ENCODE measurements at places on chromosomes 11 and 22.

DNA sequence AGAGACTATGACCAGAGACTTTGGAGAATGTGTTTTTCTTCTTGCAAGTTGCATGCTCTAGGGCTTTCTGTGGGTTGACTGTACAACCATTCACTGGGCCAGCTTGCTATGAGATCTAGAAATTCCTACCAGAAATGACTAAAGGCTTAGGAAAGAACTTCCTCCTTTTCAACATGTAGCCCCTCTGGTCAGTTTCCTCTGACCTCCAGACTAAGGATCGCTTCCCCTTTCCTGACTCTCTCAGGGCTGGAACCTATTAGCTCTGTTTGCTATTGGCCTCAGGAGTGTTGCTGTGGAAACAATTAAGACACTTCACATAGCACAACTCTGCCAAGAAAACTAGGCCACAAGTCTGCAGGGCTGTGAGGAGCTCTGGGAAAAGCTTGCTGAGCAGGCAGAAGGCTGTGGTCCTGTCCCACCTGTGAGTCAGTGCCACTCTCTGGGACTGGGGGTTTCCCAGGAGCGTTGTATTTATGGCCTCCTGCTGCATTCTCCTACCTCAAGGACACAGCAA is 10.7 kb downstream of the CRY2 start:
- DNase-seq, result no peak

- DNase-seq, result no peak
These were observed 60.5 kb downstream of the ENTHD1 start for GRCh38 chr22:39833093-39833492.

GRCh38 chr11:75560644-75561043 is 1.4 kb upstream of the SERPINH1 start:
- DNase-seq, result no peak

- no peak for DNase-seq
These were observed 1.1 kb upstream of the LRRC75B start for GRCh38 chr22:24593836-24594568.

DNA sequence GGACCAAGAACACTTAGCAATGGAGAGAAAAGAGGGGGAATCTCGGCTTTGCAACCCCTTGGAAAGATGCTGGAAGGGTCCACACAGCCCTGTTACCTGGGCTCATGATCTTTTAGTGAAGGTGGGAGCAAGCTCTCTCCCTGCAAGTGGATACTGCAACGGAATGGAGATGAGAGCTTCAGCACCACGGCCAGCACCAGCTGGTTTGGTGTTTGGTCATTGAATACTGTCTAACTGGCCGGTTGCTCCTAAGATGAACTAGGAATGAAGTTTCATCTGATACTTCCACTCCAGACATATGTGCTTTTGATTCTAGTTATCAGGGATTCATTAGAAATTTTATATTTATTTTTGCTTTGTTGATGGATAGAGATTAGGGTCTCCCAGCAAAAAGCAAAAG is 16.3 kb downstream of the HTR3A start:
- no peak for DNase-seq

- no peak for DNase-seq
These were observed 23.3 kb upstream of the CCDC34 start for GRCh38 chr11:27386181-27386845.

DNA sequence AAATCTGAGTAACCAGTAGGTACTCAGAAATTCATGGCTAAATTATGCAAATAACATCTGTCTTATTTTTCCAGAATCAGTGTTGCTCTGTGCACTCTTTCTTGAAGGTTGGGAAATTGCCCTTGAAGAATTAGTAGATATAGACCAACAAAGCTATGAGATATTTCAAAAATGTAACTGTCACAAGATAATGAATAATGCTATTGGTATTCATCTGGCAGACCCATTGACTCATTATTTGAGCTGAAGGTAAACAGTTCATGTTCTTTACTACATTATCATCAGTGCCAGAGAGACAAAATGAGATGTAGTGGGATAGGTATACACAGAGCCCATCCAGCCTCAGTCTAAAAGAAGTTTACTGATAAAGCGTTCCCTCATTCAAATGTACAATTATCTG is 274.7 kb downstream of the CASP12 start:
- no peak for DNase-seq

DNA sequence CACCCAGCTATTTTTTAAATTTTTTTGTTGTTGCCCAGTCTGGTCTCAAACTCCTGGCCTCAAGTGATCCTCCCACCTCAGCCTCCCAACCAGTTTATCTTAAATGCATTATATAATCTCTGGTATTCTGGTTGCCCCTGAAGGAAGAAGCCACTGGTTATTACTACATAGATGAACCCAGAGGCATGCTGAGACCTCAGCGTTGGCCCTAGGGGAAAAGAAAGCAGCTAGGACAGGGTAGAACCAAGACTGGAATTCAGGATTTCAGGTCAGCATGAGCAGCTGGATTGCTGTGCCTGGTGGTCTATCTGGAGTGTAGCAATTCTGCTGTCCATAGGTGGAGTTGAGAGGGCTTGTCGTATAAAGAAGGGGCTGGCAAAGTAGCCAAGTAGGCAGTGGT is 67.2 kb downstream of the PARVA start:
- DNase-seq, result no peak

DNA sequence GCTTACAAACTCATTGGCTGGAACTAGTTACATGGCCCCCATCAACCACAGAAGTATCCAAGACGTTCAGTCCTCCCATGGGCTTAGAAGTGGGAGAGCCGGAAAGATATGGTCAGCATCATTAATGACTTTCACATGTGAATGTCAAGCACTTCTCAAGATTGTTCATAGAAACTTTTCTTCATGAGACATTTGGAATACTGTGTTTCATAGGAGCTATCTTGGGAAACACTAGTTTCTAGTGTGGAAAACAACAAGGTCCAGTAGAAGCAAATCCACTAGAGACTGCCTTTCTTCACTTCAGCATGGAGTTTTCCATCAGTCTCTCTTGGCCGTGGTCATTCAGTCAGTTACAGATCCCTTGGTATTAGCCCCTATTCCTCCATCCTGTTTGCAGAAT is 160.9 kb downstream of the C11orf91 start:
- no peak for DNase-seq

GRCh38 chr22:28989035-28989464 is 72.6 kb downstream of the C22orf31 start:
- DNase-seq, result no peak

DNA sequence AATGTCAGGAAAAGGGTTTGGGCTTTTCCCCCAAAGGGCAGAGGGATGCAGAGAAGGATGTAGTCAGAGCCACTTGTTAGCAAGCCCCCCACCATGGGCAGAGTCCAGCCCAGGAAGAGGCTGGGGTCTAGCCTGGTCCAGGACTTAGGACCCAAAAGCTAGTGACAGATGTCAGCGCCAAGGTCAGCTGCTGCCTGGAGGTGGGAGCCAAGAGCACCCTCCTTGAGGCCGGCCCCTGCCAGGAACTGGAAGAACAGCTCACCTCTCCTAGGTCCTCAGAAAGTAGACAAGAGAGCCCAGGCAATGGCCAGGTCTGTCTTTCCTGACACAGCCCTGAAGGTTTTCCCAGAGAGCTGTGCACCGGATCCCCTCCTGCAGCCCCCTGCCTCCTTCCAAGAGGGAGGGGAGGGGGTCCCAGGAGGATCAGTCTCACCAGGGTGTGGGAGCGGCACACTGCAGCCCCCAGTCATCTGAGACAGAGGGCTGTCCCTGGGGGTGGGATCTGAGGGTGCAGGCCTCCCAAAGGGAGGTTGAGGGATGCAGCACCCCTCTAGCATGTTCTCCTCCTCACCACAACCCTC is 14.6 kb upstream of the ARHGEF17 start:
- no peak for DNase-seq

GRCh38 chr22:48900626-48901025 is 927.0 kb downstream of the BRD1 start:
- no peak for DNase-seq
